ENCODE measurements at places on chromosomes 3 and 15.

DNA sequence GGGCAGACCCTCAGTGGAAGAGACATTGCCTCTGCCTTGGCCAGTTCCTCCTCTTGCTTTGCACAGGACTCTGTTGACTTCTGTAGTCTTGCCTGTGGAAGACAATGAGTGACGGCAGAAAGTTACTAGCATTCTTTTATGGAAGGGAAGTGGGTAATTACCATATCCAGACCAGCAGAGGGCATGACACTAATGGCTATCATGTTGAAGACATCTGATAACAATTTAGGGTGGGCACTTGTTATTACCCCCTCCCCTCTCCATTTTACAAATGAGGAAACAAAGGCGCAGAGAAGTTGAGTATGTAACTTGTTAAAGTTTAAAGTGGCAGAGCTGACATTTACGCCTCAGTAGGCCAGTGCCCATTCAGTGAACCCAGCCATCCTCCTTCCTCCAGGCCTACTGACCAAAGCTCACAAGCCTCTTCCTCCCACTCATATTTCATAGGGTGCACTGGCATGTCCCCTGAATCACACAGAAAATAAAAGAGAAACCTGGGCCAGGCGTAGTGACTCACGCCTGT, 48.2 kb upstream of the FMN1 start:
- H3K27ac ChIP-seq = no peak overlapping the region
- H3K27me3 ChIP-seq = no peaks in the 10 kb centered on the region
- no peak for DNase-seq
- H3K4me3 ChIP-seq = no peak overlapping the region
- H3K36me3 ChIP-seq = no peaks in the 10 kb centered on the region

- H3K4me1 ChIP-seq = no peaks in the 10 kb centered on the region
- H3K36me3 ChIP-seq = no peaks in the 10 kb centered on the region
- H3K27me3 ChIP-seq = no peaks in the 10 kb centered on the region
- no peak overlapping the region for H3K27ac ChIP-seq
- DNase-seq = no peak
- no peak overlapping the region for H3K4me3 ChIP-seq
These were observed 8.5 kb downstream of the ERC2 start for GRCh38 chr3:56459719-56460118.

GRCh38 chr15:58348095-58348812, 83.5 kb upstream of the LIPC start:
- DNase-seq = no peak
- no peak overlapping the region for H3K27ac ChIP-seq
- H3K36me3 ChIP-seq = no peaks in the 10 kb centered on the region
- H3K4me1 ChIP-seq = no peaks in the 10 kb centered on the region
- no peak overlapping the region for H3K4me3 ChIP-seq

GRCh38 chr3:138186221-138186620, 880 bp upstream of the ARMC8 start:
- H3K36me3 ChIP-seq = no peaks in the 10 kb centered on the region
- H3K4me3 ChIP-seq = peak overlapping the region; percentile 94
- no peaks in the 10 kb centered on the region for H3K27me3 ChIP-seq
- no peaks in the 10 kb centered on the region for H3K4me1 ChIP-seq
- peak overlapping the region; percentile 99 for H3K27ac ChIP-seq

DNA sequence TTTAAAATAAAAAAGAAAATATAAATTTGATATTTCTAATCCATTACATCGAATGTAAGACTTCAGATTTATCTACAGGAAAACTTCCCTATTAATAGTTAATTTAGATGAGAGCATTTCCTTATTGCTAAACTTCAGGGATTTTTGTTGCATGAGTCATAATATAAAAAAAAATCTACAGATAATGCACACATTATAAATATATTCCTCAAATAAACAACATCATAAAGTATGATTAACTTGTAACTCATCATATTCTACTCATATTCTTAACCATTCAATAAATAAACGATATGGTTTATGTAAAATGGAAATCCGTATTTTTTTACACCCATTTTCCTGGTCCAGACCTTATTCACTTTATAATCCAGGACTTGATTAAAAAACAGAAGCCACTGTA, 477.0 kb downstream of the EPHA3 start:
- no peaks in the 10 kb centered on the region for H3K36me3 ChIP-seq
- H3K4me3 ChIP-seq = no peak overlapping the region
- no peaks in the 10 kb centered on the region for H3K4me1 ChIP-seq

GRCh38 chr3:109278546-109278945, 37.8 kb downstream of the DPPA2 start:
- H3K36me3 ChIP-seq = no peaks in the 10 kb centered on the region
- no peak overlapping the region for H3K27ac ChIP-seq
- DNase-seq = no peak
- no peaks in the 10 kb centered on the region for H3K27me3 ChIP-seq

DNA sequence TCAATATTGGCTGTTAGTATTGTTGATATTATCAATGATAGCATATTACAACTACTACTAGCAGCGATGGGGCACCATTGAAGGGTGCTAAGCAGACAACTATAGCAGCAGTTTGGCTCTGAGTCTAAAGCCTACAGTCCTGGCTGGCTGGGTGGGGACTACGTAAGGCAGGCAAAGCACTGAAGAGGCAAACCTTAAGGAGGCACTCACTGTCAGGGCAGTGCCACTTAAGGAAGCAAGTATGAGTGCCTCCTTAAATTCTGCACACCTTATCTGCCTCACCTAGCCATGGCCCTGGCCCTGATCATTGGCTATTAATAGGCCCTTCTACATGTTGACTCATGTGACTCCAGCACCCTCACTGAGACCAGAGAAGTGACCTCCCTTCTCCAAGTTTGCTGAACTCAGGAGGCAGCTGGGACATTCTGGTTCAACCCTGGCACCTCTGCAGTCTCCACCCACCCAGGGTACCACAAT, 20.6 kb downstream of the CDCP1 start:
- H3K27ac ChIP-seq = peak overlapping the region; percentile 73
- H3K36me3 ChIP-seq = no peaks in the 10 kb centered on the region
- no peaks in the 10 kb centered on the region for H3K27me3 ChIP-seq
- peaks cover 92% of the 10 kb centered on the region for H3K4me1 ChIP-seq
- no peak for DNase-seq

GRCh38 chr3:37544869-37545352, 316.8 kb upstream of the CTDSPL start:
- H3K27ac ChIP-seq = no peak overlapping the region
- H3K27me3 ChIP-seq = no peaks in the 10 kb centered on the region
- H3K4me1 ChIP-seq = peaks cover 20% of the 10 kb centered on the region
- no peak for DNase-seq
- no peaks in the 10 kb centered on the region for H3K36me3 ChIP-seq

DNA sequence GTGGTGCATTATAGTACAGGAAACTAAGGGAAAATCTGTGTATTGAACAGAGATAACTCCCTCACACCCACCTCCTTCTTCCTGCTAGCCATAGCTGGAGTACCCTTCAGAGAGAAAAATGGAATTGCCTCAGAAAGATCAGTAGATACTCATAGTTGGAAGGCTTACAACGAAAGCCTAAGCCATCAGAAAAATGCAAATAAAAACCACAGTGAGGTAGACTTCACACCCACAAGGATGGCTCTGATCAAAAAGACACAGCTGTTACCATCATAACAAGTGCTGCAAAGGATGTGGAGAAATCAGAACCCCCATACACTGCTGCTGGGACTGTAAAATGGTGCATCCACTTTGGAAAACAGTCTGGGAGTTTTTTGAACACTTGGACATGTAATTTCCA, 7.4 kb upstream of the DLG1 start:
- H3K4me3 ChIP-seq = no peak overlapping the region
- no peak for DNase-seq
- no peaks in the 10 kb centered on the region for H3K27me3 ChIP-seq
- peaks cover 15% of the 10 kb centered on the region for H3K4me1 ChIP-seq
- H3K27ac ChIP-seq = no peak overlapping the region

GRCh38 chr3:106033654-106034053, 164.8 kb upstream of the CBLB start:
- no peak overlapping the region for H3K4me3 ChIP-seq
- H3K4me1 ChIP-seq = no peaks in the 10 kb centered on the region
- H3K36me3 ChIP-seq = no peaks in the 10 kb centered on the region
- no peak for DNase-seq
- no peak overlapping the region for H3K27ac ChIP-seq
- no peaks in the 10 kb centered on the region for H3K27me3 ChIP-seq

DNA sequence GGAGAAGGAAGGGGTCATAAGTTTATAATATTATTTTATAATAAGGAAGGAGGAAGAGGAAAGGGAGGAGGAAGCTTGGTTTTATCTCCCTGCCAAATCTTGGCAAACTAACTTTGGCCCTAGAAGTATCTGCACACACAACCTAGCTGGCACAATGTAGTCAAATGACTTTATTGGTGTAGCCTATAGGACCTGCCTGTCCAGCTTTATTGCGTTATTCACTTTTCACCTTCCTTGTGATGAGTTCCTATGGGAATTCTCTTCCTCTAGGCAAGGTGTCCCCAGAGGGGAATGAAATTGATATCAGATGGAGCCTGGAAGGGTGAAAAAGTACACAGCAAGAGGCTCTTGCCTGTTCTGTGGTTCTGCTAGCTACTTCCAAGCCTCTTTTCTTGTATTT, 111.2 kb upstream of the SLC25A36 start:
- H3K4me3 ChIP-seq = no peak overlapping the region

- no peaks in the 10 kb centered on the region for H3K36me3 ChIP-seq
- no peak overlapping the region for H3K27ac ChIP-seq
- peaks cover 5% of the 10 kb centered on the region for H3K4me1 ChIP-seq
These were observed 365.1 kb upstream of the LMCD1 start for GRCh38 chr3:8136553-8136952.

- H3K27ac ChIP-seq = peak overlapping the region; percentile 66
- H3K4me3 ChIP-seq = no peak overlapping the region
- H3K36me3 ChIP-seq = no peaks in the 10 kb centered on the region
These were observed 22.4 kb downstream of the ARL8B start for GRCh38 chr3:5144316-5144994.

- no peaks in the 10 kb centered on the region for H3K4me1 ChIP-seq
- H3K36me3 ChIP-seq = no peaks in the 10 kb centered on the region
- H3K27ac ChIP-seq = no peak overlapping the region
- H3K27me3 ChIP-seq = peaks cover 5% of the 10 kb centered on the region
- DNase-seq = no peak
- H3K4me3 ChIP-seq = no peak overlapping the region
These were observed 439.7 kb upstream of the FRG2C start for GRCh38 chr3:75224412-75224811.

DNA sequence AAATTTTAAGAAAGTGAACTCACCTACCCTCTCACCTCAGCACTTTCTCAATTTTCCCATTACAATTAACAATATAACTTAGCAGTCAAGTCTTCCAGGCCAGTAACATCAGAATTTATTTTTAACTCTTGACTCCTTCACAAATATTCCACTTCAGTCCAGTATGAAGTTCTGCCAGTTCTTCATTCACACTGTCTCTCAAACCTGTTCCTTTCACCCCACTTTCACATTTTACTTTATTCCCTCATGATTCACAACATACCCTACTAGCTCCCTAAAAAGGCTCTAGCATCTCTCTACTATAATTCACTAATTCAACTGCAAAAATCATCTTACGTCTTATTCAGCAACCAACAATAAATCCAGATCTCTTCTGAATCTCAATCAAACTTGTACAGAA, 3.8 kb downstream of the GSK3B start:
- H3K27ac ChIP-seq = no peak overlapping the region
- DNase-seq = no peak
- H3K36me3 ChIP-seq = no peaks in the 10 kb centered on the region

- H3K27ac ChIP-seq = no peak overlapping the region
- no peak for DNase-seq
- no peak overlapping the region for H3K4me3 ChIP-seq
- H3K4me1 ChIP-seq = no peaks in the 10 kb centered on the region
These were observed 206.6 kb downstream of the SHQ1 start for GRCh38 chr3:72641684-72642083.

GRCh38 chr15:88649286-88649733, 10.5 kb downstream of the ISG20 start:
- DNase-seq = no peak
- H3K27ac ChIP-seq = peak overlapping the region; percentile 76
- peaks cover 4% of the 10 kb centered on the region for H3K4me1 ChIP-seq
- H3K27me3 ChIP-seq = no peaks in the 10 kb centered on the region
- peak overlapping the region; percentile 8 for H3K4me3 ChIP-seq

DNA sequence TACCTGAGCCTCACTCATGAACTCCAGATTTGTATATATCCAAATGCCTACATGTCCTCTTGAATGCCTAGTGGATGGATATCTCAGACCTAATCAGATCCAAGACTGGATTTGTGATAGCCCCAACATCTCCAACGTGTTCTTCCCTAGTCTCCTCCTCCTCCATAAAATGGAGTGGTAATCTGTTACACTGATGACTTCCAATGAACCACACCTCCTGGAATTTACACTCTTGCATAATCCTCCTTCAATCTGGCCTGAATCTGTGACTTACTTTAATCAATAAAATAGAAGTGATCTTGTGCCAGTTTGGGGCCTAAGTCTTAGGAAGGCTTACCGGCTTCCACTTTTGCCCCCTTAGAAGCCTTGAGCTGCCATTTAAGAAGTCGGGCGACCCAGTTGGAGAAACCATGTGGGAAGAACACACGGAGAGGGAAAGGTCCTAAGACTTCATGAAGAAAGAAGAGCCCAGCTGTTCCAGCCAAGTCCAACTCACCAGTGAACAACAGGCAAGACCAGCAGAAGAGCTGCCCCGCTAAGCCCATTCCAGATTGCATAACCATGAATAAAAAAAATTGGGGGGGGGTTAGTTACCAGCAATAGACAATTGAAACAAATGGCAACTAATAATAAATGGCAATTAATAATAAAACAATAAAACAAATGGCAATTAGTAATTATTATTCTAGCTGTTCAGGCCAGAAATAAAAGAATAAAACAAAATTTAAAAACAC, 164.3 kb downstream of the STT3B start:
- H3K27me3 ChIP-seq = no peaks in the 10 kb centered on the region
- no peak for DNase-seq
- H3K27ac ChIP-seq = no peak overlapping the region
- H3K4me1 ChIP-seq = no peaks in the 10 kb centered on the region
- no peak overlapping the region for H3K4me3 ChIP-seq

DNA sequence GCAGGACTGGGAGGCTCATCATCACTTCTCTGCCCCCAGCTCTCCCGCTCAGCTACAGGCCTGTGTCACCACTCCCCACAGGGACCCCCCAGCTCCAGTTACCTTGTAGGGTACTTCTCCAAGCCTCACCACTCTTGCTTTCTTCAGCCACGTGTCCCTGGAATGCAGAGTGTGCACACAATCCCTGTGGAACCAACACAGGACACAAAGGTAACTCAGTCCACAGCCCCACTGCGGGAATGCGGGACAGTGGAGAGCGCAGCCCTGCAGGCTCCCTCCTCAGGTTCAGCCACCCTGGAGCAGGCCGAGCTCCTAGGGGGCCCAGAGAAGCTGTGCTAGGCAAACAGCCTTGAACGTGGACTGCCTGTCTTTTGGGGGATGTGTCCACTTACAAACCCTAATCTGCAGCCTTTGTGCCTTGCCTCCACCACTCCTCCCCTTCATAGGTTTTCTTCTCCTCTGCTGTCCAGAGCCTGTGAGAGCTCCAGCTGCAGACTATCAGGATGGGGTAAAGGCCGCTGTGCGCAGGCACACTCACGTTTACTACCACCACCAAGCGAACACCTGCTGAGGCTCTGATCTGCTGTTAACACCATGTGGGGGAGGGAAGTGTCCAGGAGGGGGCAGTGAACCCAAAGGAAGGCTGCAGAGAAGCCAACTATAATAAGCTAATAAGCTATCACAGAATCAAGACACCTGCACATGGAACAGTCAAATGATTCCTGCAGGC, 26.0 kb downstream of the XPC start:
- H3K36me3 ChIP-seq = peaks cover 6% of the 10 kb centered on the region
- H3K4me3 ChIP-seq = no peak overlapping the region
- H3K4me1 ChIP-seq = peaks cover 28% of the 10 kb centered on the region
- H3K27ac ChIP-seq = no peak overlapping the region
- no peak for DNase-seq

Data from esophagus squamous epithelium (tissue), 5 donors.